ENCODE measurements at places on chromosomes 6 and 20.

- DNase-seq, result no peak
These were observed 69.9 kb downstream of the SGK1 start for GRCh38 chr6:134247844-134248580.

GRCh38 chr6:157982102-157982562 is 469 bp downstream of the SYNJ2 start:
- no peak for DNase-seq

DNA sequence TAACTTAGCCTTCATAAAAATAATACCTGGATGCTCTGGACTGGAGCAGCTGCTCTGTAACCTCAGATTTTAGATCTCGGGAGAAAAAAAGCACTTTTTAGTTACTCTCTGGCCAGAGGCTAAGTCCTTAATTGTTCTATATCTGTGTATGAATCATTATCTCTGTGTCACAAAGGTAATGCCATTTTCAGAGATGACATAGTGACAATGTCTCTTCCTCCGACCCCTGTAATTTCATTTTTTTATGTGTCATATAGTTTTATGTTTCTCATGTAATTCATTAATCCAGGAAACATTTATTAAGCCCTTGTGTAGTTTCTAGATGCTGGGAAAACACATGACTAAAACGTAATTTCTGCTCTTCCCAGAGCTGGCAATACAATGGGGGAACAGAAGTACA is 55.6 kb downstream of the SENP6 start:
- no peak for DNase-seq

- no peak for DNase-seq
These were observed 289.9 kb downstream of the CD109 start for GRCh38 chr6:73985891-73986290.
